Left colon (tissue), 2 donors: ENCODE measurements at places on chromosomes 11 and 22.

- no peak for DNase-seq
These were observed 1.7 kb upstream of the CAVIN3 start for GRCh38 chr11:6321961-6322362.

DNA sequence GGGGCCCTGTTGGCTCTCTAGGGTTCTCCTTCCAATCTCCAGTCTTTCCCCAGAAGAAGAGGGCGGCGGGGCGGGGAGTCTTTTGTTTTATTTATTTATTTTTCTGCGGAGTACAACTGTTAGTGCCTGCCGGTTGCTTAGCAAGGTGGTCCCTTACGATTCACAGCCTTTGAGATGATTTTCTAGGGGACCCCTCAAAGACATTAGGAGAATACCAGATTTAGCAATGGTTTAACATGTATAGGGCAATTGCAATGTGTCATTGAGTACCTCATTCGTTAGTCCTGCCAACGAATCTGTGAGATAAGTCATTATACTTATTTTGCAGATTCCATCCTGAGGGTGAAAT is 307 bp upstream of the MRPL16 start:
- DNase-seq, result no peak

GRCh38 chr22:48782811-48783511 is 1044.7 kb downstream of the BRD1 start:
- no peak for DNase-seq

DNA sequence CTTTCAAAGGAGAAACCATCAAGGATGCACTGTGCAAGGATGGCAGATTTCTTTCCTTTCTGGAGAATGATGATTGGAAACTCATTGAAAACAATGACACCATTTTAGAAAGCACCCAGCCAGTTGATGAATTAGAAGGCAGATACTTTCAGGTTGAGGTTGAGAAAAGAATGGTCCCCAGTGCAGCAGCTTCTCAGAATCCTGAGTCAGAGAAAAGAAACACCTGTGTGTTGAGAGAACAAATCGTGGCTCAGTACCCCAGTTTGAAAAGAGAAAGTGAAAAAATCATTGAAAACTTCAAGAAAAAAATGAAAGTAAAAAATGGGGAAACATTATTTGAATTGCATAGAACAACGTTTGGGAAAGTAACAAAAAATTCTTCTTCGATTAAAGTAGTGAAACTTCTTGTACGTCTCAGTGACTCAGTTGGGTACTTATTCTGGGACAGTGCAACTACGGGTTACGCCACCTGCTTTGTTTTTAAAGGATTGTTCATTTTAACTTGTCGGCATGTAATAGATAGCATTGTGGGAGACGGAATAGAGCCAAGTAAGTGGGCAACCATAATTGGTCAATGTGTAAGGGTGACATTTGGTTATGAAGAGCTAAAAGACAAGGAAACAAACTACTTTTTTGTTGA is 9.8 kb downstream of the FAM111A start:
- DNase-seq, result no peak

GRCh38 chr11:121376130-121376529 is 76.0 kb upstream of the SORL1 start:
- DNase-seq, result no peak

DNA sequence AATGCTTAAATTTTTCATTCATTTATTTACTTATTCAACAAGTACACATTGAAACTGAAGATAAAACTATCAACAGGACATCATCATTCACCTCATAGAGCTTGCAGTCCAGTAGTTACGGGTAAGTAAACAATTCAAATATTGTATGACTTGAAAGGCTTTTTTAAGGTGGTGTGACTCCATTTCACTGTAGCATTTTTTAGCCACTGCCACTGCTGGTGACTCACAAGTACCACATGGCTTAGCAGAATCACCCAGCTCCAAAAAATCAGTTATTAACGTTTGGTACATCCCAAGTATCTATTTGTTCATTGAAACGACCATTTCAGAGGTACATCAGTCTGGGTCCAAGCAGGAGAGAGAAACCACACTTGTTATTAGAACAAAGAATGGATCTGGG is 427.9 kb upstream of the DDI1 start:
- DNase-seq, result no peak

- no peak for DNase-seq
These were observed 122.6 kb upstream of the LMO1 start for GRCh38 chr11:8386134-8386864.

- no peak for DNase-seq
These were observed 260.0 kb downstream of the TBC1D22A start for GRCh38 chr22:47022475-47022874.

- DNase-seq, result no peak
These were observed 7.9 kb downstream of the C2CD3 start for GRCh38 chr11:74162681-74163467.

- no peak for DNase-seq
These were observed 61.3 kb downstream of the MN1 start for GRCh38 chr22:27740202-27740748.

GRCh38 chr11:7575841-7576725 is 62.3 kb downstream of the PPFIBP2 start:
- peak; percentile 70 for DNase-seq

- DNase-seq, result no peak
These were observed at the start of gene OR5W2 for GRCh38 chr11:55914482-55914881. Gene OR5W2, minus strand, starts transcription at chr11:55914582. Its CDS starts 0 bp downstream, at chr11:55914582.

- DNase-seq, result no peak
These were observed 24.5 kb downstream of the RTL6 start for GRCh38 chr22:44473580-44473979.

GRCh38 chr22:25386538-25386884 is 167.1 kb downstream of the CRYBB2 start:
- no peak for DNase-seq

DNA sequence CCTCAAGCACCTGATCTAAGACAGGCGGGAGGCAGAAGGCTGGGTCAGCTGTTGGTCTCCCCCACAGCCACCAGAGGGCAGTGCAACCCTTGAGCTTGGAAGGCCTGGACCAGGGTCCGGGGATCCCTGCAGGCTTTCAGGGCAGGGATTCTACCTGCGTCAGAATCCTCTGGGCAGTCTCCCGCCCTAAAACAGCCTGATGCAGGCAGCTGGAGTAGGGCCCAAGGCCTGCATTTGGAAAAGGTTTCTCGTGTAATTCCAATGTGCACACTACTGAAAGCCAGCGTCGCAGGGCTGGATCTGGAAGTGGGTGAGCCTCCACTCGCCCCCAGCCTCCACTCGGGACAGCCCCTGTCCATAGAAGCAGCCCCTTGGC is 31.8 kb downstream of the BID start:
- peak; percentile 39 for DNase-seq

GRCh38 chr11:35946766-35947165 is 2.9 kb downstream of the LDLRAD3 start:
- no peak for DNase-seq

- no peak for DNase-seq
These were observed 205.6 kb downstream of the DDX10 start for GRCh38 chr11:108870373-108871020.

- DNase-seq, result no peak
These were observed 61.9 kb downstream of the CECR2 start for GRCh38 chr22:17431179-17431578.

DNA sequence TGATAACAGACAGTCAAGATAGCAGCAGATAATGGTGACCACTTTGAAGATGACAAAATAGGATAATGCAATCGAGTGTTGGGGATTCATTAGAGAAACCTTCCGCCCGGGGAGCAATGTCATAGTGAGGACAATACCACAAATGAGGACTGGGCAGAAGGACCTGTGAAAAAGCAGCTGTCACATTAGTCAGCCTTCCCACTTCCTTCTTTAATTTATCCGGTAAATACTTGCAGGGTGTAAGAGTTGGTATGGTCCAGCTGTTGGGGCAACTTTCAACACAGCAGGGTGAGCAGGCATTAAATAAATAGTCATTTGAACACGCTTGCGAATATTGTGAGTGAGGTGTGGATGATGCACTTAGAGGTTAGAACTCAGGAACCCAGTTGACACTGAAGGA is 132.5 kb upstream of the KIRREL3 start:
- DNase-seq, result no peak

- no peak for DNase-seq
These were observed 60.7 kb downstream of the STK33 start for GRCh38 chr11:8533332-8533731.

GRCh38 chr22:29638678-29639077 is 35.2 kb downstream of the NF2 start:
- no peak for DNase-seq

GRCh38 chr11:82842019-82842418 is 58.2 kb downstream of the PRCP start:
- no peak for DNase-seq

DNA sequence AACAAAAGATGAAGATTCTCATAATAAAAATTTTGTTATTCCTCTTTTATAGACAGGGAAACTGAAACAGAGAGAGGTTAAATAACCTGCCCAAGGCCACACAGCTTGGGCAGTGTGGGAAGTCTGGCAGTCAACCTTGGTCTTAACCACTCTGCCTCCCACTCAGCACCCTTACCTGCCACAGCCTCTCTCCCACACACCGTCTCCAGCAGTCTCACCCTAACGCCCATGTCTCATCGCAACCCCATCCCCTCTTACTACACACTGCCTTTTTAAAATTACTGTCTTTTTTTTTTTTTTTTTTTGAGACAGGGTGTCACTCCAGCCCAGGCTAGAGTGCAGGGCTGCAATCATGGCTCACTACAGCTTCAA is 25.0 kb downstream of the ARRB1 start:
- DNase-seq, result no peak

DNA sequence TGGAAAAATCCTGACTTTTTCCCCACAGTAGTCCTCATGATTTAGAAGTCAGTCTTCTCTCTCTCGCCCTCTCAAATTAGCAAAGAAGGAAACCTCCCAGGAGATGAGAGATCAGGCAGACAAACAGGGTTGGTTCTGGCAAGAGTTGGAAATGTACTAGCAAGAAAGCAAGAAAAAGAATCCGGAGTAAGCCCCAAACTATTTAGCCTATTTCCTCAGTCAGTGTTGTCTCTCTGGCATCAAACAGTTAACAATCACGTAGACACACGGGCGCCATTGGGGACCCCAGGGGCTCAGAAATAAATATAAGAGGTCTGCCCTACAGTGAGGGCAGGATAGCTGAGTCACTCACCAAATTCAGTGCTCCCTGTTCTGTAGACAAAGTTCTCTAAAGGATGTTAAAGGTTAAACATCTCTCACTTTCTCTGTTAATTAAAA is 4.7 kb downstream of the C11orf52 start:
- no peak for DNase-seq

- DNase-seq, result no peak
These were observed 44.8 kb upstream of the OR9Q1 start for GRCh38 chr11:57978686-57979531.

- no peak for DNase-seq
These were observed 4.6 kb downstream of the LRRC32 start for GRCh38 chr11:76665921-76666351.

DNA sequence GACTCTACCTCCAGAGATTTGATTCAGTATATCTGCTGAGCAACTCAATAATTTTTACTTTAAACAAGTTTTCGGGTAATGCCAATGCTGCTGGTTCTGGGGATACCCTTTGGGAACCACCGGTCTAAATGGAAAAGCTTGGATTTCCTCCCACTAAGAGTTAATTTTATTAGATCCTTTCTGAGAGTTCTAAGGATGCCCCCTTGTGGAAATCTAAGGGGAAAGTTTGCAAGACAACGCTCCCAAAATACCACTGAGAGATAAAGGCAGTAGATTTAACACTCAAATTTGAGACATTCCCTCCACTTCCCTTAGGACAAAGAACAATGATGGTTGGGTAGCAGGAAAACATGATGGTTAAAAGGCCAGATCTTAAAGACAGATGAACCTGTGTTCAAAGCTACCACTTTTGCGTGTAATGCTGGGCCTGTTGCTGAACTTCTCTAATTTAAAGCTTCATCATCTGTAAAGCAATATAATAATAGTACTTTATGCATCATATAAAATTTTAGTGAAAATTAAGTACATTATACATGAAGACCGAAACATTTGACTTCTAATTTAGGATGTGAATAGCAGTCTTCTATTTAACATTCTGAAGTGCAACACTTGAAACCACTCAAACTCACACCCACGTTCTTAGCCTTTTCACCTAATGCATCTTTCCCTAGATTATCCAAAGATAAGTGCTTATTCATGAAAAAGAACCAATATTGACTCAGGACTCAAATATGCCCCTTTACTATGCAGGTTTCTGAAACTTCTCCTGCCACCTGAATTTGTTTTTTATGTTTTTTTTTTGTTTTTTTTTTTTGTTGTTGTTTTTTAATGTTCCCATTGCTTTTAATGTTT is 110.1 kb upstream of the LUZP2 start:
- DNase-seq, result no peak

DNA sequence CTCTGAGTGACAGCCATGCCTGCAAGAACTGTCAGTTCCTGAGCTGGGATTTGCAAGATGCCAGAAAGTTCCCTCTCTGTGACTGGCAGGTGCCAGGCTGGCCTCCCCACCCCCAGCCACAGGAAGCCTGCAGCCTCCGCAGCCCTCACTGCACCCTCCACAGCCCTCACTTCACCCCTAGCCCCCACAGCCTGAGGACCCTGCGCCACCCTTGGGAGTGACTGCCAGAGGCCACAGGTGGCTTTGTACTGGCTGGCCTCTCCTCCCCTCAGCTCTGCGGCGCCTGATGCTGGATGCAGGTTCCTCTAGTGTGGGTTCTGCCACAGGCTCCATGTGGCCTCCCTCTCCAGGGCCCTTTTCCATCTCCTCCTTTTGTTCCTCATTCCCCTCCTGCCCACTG is 28.7 kb downstream of the MPPED1 start:
- DNase-seq, result no peak

- no peak for DNase-seq
These were observed 70.5 kb downstream of the MPPED1 start for GRCh38 chr22:43482318-43482625.

DNA sequence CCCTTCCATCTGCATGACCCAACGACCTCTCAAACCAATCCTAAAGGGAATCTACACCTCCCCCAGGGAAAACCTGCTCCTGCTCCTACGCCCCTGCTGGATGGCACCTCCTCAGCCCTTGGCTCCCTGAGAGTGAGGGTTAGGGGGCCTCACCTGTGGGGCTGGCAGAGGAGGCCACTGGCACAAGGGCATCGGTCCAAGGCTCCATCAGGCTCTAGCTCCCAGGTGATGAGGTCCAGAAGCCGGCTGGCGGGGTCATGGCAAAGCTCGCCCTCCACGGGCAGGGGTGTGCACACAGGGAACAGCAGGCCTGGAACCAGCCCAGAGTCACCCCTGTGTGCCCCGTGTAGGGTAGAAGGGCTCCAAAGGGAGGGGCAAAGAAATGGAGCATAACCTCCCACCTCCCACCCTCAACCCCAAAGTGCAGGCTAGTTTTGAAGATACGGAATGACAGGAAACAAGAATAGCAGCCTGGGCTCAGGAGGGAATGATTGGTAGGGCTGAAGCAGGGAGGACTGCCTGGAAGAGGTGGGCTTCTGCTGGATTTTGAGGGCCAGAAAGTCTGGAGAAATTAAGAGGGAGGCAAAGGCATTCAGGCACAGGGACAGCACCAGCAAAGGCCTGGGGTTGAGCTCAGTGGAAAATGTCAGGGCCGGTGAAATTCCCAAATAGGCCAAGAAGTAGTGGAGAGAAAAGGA is 42.6 kb downstream of the DKK3 start:
- DNase-seq, result no peak

DNA sequence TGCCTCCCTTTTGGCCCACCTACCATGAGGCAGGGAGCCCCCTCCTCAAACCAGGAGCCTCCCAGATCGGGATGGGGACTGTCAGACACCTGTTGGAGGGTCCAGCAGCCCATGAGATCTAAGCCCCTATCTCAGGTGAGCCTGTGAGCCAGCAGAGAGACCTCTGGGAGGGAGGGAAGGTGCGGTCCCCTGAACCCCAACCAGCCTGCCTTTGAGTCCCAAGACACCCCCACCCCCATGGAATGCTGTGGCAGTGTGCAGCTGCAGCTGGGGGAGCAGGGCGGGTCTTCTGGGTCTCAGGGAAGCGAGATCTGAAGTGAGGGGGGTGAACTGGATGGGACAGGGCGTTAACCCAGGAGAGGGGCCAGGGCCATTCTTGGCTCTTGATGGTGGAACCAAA is 1.4 kb upstream of the CDKN1C start:
- peak; percentile 27 for DNase-seq
